HS-5 (cell line): ENCODE measurements at places on chromosomes 11 and 22.

DNA sequence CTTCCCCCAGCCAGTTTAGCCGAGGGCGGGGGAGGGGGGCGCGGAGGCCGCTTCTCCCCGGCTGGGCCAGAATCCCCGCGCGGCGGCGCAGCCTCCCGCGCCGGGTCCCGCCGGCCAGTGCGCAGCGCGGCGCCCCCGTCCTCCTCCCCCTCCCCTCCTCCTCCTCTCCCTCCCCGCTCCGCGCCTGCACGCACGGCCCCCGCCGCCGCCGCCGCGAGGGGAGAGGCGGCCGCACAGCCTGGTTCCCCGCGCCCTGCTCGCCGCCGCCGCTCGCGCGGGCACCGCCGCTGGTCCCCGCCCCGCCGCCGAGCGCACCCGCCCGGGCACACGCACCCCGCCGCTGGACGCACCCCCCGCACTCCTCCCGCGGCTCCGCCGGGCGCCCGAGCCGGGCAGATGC is at the start of gene FLRT1:
TSS of gene FLRT1 (plus strand) at position 356 of the 400 bp plus-strand sequence. CDS start 80,337 bp downstream, outside the sequence.
- DNase-seq: no peak

DNA sequence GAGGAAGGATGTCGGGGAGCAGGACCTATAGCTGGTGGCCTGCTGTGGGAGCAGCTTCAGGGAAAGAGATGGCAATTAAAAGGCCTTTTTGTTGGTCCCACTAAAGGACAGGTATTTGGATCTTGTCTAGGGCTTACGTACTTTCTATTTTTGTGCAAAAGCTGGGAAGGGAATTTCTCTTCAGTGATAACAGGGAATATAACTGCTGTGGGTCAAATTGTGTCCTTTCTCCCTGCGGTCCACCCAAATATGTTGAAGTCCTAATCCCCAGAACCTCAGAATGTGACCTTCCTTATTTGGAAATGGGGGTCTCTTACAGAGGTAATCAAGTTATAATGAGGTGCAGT is 14.0 kb downstream of the HSPA8 start:
- no peak for DNase-seq

DNA sequence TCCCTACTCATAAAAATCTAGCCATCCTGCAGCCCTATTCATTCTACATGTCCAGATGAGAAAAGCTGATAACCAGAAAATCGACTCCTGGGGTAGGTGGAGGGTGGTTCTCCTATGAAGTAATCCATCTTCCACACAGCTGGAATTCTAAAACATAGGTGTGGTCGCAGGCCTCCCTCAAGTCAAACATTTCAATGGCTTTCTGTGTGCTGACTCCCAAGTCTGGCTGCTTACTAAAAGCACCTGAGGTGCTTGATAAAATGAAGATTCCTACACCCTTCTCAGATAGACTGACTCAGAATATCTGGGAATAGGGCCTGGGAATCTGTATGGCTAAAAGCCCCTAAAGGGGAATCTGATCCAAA is 26.1 kb downstream of the IRAG1 start:
- DNase-seq: no peak

- no peak for DNase-seq
Observed at GRCh38 chr22:27800250-27801201, 1.0 kb downstream of the MN1 start.

- no peak for DNase-seq
Observed at GRCh38 chr22:20937794-20938671, 20.8 kb downstream of the CRKL start.

GRCh38 chr11:73590991-73591390 is 6.9 kb downstream of the FAM168A start:
- no peak for DNase-seq

- DNase-seq: no peak
Observed at GRCh38 chr11:21896216-21896615, 296.7 kb upstream of the ANO5 start.

DNA sequence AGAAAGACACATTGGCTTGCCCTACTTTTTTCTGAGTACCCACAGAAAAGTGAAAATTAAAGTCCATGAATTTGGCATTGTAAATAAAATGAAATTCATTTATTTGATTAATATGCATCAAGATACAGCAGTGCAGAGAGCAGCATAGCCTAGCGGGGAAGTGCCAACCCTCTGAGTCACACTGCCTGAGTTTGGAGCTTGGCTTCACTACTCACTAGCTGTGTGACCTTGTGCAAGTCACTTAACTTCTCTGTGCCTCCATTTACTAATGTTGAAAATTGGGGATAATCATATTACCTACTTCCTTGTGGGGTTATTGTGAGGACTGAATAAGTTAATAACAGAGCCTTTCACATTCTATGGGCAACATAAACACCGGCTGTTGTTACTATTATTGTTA is 111.5 kb upstream of the CSNK2A3 start:
- no peak for DNase-seq

DNA sequence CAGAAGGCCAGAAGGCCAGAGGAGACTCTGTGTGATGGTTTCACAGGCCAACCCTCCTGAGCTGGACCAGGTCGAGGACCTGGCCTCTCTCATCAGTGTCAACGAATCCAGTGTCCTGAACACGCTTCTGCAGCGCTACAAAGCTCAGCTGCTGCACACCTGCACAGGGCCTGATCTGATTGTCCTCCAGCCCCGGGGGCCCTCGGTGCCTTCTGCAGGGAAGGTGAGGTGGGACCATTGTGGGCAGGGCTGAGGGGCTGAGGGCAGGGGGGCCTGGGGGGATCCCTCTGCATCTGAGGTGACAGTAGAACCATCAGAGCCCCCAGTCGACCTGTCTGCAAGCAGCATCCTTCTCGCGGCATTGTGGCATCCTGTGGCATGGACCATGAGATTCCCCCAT is 30.3 kb downstream of the MYO18B start:
- DNase-seq: no peak

DNA sequence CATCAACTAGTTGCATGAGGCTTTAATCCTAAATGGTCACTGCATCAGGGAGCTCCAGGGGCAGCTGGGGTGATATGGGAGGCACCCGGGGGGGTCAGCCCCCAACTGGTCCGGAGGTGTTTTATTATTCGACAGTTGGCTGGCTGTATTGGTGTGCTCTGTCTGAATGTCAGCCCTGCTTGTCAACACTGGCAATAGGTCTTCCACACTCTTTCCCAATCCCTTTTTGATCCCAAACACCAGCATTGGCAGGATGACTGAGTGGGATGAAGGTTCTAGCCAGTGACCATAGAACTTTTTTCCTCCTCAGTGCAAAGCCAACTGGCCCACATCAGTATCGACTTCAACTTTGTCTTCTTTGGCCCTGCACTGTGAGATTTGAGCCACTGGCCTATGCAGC is 8.9 kb upstream of the LDLRAD3 start:
- no peak for DNase-seq

DNA sequence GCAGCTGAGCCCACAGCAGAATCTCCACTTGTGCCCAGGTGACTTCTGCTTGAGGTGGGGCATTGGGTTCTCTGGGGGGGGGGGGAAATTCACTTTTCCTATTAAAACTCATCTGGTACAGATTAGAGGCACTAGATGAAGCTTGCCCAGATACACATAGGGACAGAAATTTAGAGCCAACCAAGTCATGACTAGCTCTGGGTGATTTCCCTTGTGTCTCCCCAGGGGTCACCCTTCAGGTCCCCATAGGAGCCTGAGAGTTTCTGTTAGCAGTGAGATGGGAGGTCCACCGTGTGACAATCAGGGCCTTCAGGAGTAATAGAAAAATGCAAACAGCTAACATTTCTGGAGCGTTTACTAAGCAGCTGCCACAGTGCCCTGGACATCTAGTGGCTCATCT is 77.0 kb downstream of the NAT10 start:
- DNase-seq: no peak

DNA sequence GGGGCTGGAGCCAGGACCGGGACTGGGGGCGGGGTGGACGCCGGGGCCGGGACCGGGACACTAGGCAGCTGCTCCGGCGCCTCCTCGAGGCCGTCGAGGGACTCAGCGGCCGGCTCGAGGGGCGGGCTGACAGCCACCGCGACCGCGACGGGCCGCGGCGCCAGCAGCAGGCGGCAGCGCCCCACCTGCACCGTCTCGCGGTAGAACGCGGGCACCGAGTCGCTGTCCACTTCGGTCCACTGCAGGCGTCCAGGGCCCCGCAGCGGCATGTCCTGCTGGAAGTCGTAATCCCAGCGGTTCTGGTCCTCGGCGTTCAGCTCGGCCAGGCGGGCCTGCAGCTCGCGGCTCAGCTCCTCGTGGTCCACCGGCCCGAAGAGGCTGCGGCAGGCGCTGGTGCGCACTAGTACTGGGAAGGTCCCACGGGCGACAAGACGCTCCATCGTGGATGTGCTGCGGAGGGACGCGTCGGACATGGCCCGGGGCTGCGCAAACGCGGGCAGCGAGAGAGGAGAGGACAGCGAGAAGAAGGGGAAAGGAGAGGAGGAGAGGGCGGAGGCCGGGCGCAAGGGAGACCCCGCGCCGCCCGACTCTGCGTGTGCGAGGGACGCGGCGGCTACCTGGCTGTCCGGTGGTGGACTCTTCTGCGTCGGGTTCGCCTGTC is 428 bp downstream of the CDKN1C start:
- no peak for DNase-seq

DNA sequence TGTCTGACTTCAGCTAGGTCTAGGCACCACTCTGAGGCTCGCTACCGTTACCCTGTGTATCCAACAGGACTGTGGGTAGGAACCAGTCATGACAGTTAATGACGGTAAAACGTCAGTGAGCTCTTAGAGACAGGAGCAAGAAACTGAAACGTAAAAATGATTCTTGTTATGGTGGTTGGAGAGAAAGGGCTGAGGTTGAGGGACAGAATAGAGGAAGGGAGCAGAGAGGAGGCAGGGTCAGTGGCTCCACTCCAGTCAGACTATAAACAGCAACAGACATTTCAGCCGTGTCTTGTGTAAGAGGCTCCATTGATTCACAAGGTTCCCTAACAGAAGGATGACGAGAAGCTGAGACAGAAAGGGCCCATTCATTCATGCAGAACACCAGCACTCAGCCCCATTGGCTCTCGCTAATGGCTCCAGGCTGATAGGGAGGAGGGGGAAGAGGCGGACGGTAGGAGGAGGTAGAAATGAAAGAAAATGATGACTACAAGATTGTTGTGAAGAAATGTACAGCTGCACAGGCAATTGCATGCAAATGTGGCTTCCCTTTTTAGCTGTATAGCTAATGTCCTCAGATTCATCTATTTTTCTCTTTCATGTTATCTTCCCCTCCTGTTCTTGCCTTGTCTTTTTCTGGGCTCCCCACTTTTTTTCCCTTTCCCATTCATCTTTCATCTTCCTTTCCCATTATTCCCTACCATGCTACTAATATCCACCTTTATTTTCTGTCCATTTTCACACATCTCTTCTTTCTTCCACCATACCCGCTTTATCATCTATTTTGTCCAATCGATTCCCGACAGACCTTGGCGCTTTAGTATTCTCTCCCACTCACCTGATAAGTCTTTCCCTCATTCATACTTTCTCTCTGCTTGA is 34.3 kb downstream of the ETS1 start:
- DNase-seq: no peak

DNA sequence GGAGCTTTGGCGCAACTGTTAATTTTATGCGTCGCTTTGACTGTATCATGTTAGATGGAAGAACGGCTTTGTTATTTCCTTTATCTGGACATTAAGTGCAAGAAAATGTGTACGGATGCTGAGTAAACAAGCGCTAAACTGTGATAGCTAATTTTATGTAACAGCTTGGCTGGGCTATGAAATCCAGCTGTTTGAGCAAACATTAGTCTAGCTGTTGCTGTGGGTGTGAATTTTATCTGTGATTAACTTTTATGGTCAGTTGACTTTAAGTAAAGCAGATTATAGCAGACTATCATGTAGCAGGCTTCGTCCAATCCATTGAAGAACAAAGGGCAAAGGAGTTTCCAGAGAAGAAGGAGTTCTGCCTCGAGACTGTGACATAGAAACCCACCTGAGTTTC is 14.0 kb downstream of the OR8A1 start:
- DNase-seq: no peak

DNA sequence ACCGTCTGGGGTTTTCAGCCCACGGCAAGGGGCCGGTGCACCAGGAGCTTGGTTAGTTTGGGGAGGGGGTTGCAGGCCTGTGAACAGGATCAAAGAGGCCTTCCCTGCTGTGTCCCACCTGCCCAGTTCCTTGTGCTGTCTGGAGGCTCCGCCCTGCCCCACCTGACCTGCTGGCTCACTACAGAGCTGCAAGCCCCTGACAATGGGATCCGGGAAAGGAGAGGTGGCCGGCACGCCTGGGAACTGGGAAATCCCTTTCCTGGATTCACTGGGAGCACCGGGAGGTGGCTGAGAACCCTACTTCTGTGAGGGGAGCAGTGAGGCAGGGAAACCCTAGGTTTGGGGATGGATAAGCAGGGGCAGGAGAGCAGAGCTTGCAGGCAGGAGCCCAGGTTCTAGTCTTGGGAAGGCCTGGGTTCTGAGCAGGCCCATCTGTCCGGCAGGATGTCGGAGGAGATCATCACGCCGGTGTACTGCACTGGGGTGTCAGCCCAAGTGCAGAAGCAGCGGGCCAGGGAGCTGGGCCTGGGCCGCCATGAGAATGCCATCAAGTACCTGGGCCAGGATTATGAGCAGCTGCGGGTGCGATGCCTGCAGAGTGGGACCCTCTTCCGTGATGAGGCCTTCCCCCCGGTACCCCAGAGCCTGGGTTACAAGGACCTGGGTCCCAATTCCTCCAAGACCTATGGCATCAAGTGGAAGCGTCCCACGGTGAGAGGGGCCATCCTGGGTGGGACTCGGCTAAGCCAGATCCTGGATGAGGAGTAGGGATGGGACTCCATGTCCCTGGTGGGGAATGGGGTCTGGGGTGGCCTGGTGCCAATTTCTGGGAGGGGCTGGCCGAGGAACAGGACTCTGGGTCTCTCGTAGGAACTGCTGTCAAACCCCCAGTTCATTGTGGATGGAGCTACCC is 786 bp downstream of the CAPN1 start:
- no peak for DNase-seq

- no peak for DNase-seq
Observed at GRCh38 chr11:227824-228379, 8.2 kb downstream of the SIRT3 start.

GRCh38 chr22:26679003-26679629 is 21.7 kb downstream of the MIAT start:
- peak; percentile 43 for DNase-seq

DNA sequence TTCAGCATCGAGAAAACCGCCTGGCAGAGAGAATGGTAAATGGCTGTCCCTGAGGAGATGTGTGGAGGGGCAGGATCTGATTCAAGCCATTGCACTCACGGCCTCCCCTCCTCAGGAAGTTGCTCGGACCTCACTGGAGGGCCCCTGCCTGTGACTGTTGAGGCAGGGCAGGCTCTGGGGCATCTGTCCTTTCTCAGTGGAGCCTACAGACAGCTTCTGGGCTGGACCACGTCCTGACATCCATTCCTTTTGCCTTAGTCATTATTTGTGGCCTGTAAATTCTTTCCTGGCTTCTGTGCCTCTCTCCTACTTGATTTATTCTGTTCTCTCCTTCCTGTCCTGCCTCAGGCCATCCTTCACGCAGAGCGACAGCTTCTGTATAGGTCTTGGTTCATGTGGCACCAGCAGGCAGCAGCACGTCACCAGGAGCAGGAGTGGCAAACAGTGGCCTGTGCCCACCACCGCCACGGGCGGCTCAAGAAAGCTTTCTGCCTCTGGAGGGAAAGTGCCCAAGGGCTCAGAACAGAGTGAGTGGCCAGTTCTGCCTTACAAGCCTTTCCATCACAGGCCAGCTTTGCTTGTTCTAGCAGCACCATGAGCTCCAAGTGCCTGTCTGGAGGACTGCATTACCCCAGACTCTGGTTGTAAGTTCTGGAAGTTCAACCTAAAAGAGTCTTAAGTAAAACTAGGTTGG is 59.6 kb downstream of the PISD start:
- DNase-seq: peak; percentile 56
